ENCODE measurements at places on chromosomes 2 and 18.

- DNase-seq, result no peak
Observed at GRCh38 chr18:26459340-26459739, 89.0 kb downstream of the KCTD1 start.

DNA sequence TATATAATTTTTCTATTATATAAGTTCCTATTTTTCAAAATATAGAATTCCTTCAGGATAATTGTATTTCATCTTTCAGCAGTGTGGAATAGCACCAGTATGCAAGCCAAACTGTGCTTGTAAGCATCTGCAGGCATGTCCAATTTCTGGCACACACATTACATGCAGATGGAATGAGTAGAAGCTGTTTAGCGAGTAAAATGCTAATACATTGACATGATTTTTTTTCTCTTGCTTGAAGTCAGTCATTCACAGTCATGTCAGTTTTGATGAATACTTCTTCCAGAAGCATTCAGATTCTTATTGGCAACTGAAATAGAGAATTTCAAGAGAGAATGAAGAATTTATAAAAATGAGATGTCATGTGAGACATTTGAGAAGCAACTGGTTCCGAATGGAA is 109.4 kb downstream of the CERS6 start:
- DNase-seq, result no peak

DNA sequence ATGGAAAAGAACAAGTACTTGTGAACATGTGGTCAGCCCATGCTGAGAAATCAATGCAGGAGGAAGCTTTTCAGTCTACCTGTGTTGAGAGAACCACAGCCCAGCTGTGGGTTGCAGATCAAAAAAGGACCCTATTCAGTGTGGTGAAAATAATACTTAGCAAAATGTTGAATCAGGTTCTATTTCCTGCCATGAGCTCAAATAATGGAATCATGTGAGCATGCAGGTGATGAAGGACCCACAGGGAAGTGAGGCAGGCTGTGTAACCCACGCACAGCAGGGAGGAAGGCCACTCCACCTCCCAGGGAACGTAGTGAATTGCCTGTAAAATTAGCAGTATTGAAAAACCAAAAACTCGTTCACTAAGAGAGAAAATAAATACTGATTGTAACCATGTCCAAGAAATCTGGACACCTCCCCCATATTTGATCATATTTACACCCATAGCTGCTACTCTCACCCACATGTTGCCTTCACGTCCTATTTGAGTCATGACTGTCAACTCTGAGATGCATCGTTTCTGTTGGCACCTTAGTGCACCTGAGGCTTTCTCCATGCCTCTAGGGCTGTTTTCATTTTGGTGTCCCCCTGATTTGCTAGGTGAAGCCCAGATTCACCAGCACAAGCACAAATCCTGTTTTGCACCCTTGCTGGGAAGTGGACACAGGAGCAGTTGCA is 20.5 kb upstream of the BCL2L11 start:
- no peak for DNase-seq

GRCh38 chr2:203578759-203579643 is 43.9 kb upstream of the RAPH1 start:
- DNase-seq, result peak; percentile 15

DNA sequence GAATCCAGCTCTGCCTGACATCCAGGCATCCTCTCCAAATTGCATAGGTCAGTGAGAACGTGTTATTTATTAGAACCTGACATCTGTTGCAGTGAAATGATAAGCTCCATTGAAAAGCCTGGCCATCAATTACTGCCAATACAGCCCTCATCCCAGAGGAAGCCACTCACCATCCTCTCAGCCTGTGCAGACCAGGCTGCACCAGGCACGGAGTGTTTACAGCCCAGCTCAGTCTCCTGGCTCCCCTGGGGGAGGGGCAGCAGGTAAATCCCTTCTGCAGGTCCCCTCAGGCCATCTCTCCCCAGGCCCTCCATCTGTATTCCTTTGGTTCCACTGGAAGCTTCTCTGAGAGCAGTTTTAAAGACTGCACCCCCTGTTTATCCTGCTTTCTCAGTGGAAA is 82.6 kb upstream of the FOSL2 start:
- DNase-seq, result no peak

DNA sequence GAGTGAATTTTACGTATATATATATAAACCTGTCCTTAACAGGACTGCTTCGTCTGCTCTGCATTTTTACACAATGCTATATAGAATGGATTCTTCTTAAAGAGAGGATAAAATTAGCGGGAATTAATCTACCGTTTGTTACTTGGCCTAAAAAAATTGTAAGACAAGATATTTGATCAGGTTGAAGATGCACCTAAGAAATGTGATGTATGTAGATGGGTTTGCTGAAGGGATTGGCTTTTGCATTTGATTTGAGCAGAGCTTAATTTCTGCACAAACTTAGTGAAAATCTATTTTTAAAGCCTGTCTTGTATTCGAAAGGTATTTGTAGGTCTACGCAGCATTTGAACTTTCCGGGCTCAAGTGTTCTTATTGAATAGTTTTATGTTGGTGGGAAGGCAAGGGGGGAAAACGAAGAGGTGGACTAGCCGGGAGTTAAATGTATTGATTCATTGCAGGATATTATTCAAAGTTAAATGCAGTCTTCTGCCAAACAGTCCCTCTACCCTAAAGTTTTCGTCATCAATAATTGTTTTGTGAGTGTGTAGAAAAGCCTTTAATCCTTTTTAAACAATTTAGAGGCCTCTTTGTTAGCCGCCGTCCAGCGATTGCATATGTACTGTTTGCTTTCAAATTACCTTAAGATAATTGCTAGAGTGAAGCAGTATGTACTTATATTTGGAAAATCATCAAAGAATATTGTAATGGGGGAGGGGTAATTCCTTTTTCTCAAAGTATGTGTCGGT is 1.2 kb downstream of the PPP1CB start:
- no peak for DNase-seq

- no peak for DNase-seq
Observed at GRCh38 chr2:9665898-9666297, 35.1 kb upstream of the YWHAQ start.

- no peak for DNase-seq
Observed at GRCh38 chr2:6943971-6944370, 26.8 kb downstream of the RNF144A start.

GRCh38 chr18:9987931-9988330 is 74.1 kb downstream of the VAPA start:
- DNase-seq, result no peak

GRCh38 chr18:23930002-23930401 is 84.6 kb upstream of the TTC39C start:
- no peak for DNase-seq

- DNase-seq, result peak; percentile 79
Observed at GRCh38 chr2:172103471-172104272, 972 bp upstream of the DLX2 start.

DNA sequence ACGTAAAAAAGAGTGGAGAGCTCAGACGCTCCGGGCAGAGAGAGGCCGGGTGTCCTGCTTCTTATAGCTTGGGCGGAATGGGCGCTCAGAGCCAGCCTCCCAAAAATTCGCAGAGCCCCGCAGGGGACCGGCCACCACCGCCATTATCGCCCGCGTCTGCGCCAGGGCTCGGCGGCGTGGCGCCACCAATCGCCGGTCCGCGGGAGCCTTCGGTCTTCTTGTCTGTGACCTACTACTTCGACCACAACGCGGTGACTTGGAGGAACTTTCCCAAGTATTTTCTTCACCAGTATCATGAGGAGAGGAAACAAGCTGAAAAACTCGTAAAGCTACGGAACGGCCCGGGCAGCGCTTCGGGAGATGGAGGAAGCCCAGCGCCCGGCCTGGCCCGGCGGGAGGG is 1138.1 kb upstream of the CHAC2 start:
- no peak for DNase-seq

- DNase-seq, result no peak
Observed at GRCh38 chr2:20617892-20618467, 32.9 kb downstream of the HS1BP3 start.

DNA sequence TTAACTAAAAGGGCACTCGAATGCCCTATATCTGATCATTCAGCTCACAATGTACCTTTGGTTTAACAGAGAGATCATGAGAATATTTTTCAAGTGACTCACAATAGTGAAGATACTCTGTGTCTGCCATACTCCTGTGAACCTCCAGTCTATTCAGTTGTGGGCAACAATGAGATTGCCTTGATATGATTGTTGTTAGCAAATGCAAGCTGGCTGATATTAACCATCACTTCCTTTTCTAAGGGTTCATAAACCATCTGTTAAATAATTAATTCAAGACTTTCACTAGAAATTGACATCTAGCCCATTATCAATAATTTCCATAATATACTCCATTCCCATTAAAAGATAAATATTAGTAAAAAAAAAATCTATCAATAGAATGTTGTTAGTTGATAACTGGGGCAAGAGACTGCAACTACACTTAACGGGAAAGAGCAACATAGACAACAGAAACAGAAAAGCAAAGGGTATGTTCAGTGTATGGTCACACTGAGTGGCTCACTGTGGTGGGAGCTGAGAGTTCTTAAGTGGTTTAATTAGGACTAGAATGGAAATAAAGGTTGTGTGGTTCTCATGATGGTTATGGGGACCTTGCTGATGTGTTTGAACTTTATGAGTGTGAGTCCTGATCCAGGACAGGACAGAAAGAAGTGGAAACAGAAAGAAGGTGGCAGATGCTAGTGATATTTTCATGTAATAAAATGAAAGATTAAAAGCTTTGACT is 11.9 kb downstream of the IL18RAP start:
- no peak for DNase-seq

DNA sequence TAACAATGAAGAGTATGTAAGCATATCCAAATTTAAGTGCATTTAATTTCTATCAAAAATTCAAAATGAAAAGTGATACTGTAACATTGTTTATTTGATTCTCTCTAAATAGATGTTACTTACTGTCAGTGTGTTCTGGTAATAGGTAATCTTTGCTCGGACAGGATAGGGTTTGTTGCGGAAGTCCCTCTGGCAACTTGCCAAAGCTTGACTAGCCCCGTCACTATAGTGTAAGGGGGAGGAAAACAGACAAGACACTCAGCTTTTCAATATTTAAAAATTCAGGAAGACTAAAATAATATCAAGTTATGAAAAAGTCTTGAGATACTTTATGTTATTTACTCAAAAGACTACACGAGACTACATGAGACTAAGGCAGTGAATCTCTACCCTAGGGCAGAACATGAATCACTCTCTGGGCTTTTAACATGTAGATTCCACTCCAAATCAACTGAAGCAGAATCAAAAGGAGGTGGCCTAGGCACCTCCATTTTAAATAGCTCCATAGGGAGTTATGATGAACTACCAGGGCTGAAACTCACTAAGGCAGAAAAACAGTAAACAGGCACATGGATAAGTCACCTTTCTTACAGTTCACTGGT is 5.9 kb downstream of the LMAN1 start:
- DNase-seq, result no peak

DNA sequence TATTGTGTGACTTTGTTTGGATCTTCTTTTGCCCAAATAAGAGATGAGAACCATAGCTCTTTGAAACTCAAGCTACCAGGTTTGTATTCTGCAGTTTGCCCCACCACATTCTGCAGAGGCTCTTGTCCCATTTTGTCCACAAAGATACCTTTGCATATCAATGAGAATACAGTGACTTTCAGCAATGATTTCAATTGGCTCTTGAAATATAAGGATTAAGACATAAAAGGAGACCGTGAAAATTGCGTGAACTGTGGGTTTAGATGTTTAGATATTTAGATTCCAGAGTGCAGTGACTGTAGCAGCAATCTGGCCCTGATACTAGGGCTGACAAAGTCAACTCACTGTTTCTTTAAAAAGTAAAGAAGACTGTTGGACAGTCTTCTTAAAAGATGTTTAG is 146.6 kb upstream of the SP5 start:
- no peak for DNase-seq

DNA sequence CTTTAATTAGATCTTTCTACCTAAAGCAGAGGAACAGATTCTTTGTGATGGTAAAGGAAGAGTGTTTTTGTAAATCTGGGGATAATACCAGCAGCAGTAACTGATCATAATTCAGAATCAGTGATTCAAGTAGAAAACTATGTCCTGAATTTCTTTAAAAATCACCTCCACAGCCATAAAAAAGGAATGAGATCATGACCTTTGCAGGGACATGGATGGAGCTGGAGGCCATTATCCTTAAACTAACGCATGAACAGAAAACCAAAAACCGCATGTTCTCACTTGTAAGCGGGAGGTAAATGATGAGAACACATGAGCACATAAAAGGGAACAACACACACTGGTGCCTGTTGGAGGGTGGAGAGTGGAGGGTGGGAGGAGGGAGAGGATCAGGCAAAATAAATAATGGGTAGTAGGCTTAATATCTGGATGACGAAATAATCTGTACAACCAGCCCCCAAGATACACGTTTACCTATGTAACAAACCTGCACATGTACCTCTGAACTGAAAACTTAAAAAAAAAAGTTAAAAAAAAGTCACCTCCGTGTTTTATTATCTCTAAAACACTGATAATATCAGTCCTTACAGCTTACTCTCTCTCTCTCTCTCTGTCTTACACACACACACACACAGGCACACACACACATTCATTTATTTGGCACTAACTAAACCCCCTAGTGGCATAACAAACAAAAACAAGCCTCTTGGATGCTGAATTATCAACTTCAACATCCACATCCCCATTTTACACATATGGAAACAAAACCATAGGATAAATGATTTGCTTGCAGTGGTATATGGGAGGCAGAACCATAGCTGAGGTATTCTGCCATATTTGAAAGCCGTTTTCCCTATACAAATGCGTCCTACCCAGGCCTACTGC is 1.4 kb downstream of the TM4SF20 start:
- DNase-seq, result no peak

GRCh38 chr2:100980046-100980445 is 22.0 kb upstream of the RPL31 start:
- DNase-seq, result no peak

DNA sequence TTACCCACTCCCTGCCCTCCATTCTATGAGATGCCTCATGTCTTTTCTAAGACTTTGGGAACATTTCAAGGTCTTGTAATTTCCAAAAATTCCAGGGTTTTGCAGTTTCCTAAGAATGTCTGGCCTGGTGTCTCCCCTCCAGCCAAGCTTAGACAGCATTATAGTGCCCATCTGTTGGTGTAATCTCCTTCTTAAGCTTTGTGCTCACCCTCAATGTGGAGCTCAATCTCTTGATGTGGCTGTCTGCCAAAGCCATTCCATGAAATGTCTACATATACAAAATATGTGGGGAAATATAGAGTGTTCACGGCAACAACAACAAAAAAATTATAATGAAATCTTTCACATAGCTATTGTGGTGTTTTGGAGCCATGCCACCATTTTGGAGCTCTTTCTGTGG is 558.4 kb downstream of the PIK3C3 start:
- DNase-seq, result no peak

DNA sequence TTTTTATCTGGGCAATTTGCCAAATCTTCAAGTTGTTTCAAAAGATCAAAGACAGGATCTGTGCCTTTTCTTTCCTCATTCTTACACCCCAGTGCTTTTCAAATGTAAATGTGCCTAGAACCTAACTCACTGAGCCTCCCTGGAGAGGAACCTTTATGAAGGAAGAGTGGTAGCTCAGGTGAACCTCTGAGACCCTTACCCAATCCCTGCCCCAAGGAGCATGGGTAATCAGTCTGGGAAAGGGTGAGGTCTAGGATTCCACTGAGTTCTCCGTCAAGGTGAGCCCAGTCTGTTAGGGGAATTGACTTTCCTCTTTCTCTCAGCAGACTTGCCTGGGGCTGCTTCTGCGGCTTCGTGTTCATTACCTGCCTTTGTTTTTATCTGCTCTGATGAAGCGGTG is 88.1 kb upstream of the MAP4K4 start:
- DNase-seq, result no peak

Measured in stimulated activated CD4-positive, alpha-beta T cell treated with anti-CD3 and anti-CD28 coated beads, Interleukin-2, amount 100 ng/mL, for 48 hours (primary cell).